ENCODE measurements at places on chromosomes 7 and 10. TPM values are rescaled to one million over a fixed set of nuclear protein-coding genes. Genes with fewer than 3 reads are reported as not detected.
A peak's percentile ranks its signal among the peaks of the same experiment; 100 is the strongest.

DNA sequence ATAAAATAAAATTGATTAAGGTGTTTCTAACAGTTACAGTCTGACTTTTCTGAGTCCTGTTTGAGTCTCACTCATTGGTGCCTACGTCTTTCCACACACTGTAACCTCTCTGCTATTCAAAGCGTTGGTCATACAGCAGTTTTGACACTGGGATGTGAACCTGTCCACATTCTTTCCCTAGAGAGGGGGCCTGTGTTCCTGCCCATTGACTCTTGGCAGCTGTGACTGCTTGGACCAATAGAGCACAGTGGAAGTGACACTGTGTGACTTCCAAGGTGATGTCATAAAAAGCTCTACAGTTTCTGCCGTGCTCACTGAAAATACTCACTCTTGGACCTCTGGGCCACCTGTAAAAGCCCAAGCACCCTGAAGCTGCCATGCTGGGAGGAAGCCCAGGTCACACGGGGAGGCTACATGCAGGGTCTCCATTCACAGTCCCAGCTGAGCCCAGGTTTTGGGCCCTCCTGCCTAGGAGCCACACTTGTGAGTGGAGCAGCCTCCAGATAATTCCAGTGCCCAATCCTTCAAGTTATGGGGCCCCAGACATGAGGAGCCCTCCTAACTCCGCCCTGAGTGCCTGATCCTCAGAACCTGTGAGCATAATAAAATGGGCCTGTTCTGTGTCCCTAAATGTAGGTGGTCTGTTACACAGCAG is 704 bp upstream of the ANTXRL start:
- peaks cover 8% of the 10 kb centered on the region for H3K4me1 ChIP-seq
- H3K27me3 ChIP-seq, result no peaks in the 10 kb centered on the region
- H3K27ac ChIP-seq, result no peak overlapping the region
- DNase-seq, result no peak

Gene PKD2L1
- 0.08 TPM for total RNA-seq

Gene SEMA4G
- total RNA-seq, result 20.7 TPM

GRCh38 chr10:62457598-62457997 is 83.4 kb downstream of the ZNF365 start:
- H3K4me3 ChIP-seq, result no peak overlapping the region
- H3K27ac ChIP-seq, result no peak overlapping the region
- no peaks in the 10 kb centered on the region for H3K27me3 ChIP-seq
- no peaks in the 10 kb centered on the region for H3K36me3 ChIP-seq

Gene MBL2
- 36.2 TPM for total RNA-seq

DNA sequence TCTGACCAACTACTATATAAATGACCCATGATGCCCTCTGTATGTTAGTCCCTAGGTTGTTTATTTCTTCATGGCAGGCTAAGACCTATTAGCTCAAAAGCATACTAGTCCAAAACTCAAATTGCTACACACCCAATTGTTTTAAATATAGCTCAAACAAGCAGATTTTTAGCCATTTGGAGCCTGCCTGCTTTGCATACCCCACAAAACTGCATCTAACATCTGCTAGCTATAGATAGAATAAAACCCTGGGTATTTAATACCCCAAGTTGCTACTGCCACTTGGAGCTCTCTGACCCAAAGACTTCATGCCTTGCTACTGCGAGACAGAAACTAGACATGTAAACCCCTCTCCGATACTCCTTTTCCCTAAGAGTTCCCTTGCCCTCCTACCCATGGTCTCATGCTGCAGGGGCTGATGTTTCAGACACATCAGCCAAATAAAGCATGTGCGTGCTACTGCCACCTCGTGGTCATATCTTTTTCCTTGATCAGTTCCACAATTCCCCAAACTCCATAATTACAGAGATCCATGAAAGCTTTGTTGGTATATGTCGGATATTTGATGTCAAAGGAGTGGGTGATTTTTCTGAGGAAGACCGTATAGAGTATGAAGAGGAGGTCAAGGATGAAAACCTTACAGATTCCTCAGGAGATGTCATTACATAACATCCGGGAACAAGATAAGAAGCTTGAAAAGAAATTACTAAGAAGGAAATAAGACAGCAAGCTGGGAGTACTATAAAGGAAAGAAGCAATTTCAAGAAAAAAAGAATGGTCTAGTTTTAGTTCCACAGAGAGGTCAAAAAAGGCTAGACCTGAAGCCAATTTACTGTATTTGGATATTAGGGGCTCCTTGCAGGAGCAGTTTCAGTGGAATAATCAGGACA is 386.6 kb downstream of the SH2D4B start:
- H3K36me3 ChIP-seq, result no peaks in the 10 kb centered on the region
- no peak overlapping the region for H3K4me3 ChIP-seq
- H3K27me3 ChIP-seq, result no peaks in the 10 kb centered on the region
- DNase-seq, result peak; percentile 43
- no peak overlapping the region for H3K27ac ChIP-seq

- peaks cover 5% of the 10 kb centered on the region for H3K36me3 ChIP-seq
- H3K27me3 ChIP-seq, result no peaks in the 10 kb centered on the region
- H3K4me3 ChIP-seq, result no peak overlapping the region
- no peak overlapping the region for H3K27ac ChIP-seq
- no peak for DNase-seq
- H3K4me1 ChIP-seq, result no peaks in the 10 kb centered on the region
These were observed 20.1 kb upstream of the PRKAR1B start for GRCh38 chr7:747186-747585.

Gene TAS2R41
- not detected for total RNA-seq

DNA sequence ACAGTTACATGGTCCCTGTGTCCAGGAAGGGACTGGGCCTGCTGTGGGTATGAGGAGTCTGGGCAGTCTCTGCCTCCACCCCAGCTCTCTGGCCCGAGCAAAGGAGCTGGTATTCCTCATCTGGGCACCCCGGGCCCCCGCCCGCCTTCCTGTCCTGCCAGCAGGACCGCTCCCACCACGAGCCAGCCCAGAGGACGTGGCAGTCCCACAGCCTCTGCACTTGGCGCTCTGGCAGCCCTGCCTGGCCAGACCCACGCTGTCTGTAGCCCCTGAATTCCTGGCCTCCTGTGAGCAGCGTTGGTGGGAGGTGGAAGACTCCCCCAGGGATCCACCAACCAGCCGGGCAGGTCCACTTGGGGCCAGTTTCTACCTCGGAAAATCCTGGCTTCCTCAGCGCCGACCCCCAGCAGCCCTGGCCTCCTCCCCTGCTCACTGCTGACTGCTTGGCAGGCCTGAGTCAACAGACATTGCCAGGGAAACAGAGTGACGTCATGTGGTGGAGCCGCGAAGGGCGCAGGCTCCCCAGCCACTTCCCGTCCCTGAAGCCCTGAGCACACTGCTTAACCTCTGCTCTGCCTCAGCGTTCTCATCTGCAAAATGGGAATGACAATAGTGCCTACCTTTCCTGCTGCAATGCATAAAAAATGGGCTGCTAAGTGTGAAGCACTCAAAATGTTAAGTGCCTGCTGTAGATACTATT is 21.6 kb upstream of the LIMK1 start:
- H3K4me1 ChIP-seq, result peaks cover 3% of the 10 kb centered on the region
- no peaks in the 10 kb centered on the region for H3K27me3 ChIP-seq
- peak overlapping the region; percentile 34 for H3K4me3 ChIP-seq

- DNase-seq, result no peak
- H3K4me1 ChIP-seq, result no peaks in the 10 kb centered on the region
- no peaks in the 10 kb centered on the region for H3K27me3 ChIP-seq
- no peak overlapping the region for H3K4me3 ChIP-seq
These were observed 482.6 kb downstream of the DNAJB6 start for GRCh38 chr7:157819455-157819807.

DNA sequence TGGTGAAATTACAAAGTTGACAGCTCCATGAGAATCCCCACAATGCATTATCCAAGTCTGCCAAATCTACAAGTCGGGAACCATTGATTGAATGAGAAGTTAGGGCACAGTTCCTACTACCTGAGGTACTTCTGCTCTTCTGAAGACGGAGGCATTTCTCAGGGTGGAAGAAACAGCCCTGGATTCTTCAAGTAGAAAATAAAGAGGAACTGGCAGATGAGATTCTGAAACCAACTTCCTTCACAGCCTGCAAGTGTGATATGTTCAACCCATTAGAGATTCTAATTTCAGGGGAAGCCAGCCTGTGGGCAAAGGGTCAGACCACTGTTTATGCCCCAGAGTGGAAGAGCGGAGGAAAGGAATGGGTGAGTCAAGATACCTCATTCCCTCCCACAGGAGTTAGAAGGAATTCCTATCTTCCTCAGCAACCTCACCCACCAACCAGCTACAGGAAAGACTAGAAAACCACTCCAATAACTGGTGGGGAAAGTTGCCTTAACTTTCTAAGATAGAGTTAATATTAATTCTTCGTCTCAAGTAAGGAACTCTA is 50.5 kb upstream of the BMPER start:
- H3K27ac ChIP-seq, result no peak overlapping the region
- no peaks in the 10 kb centered on the region for H3K4me1 ChIP-seq
- no peaks in the 10 kb centered on the region for H3K27me3 ChIP-seq
- H3K4me3 ChIP-seq, result no peak overlapping the region

DNA sequence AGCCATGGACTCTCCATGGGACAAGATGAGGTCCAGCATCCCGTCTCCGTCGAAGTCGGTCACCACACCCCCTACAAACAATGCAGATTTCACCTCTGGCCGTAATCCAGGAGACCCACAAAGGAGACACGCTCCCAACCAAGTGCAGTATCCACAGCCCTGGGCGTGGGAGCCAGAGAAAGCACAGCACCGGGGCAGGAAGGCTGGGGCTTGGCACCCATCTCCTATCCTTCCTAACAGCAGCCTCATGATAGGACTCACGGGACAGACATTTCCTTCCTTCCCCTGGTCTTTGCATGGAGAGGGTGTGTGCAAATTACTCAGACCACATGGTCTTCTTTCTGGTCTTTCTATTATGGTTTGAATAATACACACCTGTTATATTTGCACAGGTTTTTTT is 46.3 kb downstream of the GOLGA7B start:
- no peak overlapping the region for H3K4me3 ChIP-seq
- no peaks in the 10 kb centered on the region for H3K27me3 ChIP-seq
- no peak overlapping the region for H3K27ac ChIP-seq
- DNase-seq, result no peak
- no peaks in the 10 kb centered on the region for H3K36me3 ChIP-seq
- H3K4me1 ChIP-seq, result no peaks in the 10 kb centered on the region

GRCh38 chr7:27890205-27890849 is 150.4 kb downstream of the TAX1BP1 start:
- no peak for DNase-seq
- H3K27me3 ChIP-seq, result no peaks in the 10 kb centered on the region
- H3K4me1 ChIP-seq, result peaks cover 3% of the 10 kb centered on the region
